ENCODE measurements at places on chromosomes 4 and X.

GRCh38 chr4:66178906-66179305 lies 508.6 kb upstream of the EPHA5 start:
- H3K4me1 ChIP-seq = peaks cover 10% of the 10 kb centered on the region
- H3K27me3 ChIP-seq = no peaks in the 10 kb centered on the region
- H3K36me3 ChIP-seq = no peaks in the 10 kb centered on the region

GRCh38 chr4:71411981-71412380 lies 73.2 kb downstream of the SLC4A4 start:
- no peaks in the 10 kb centered on the region for H3K36me3 ChIP-seq
- peaks cover 12% of the 10 kb centered on the region for H3K4me1 ChIP-seq
- no peak for DNase-seq
- no peak overlapping the region for H3K27ac ChIP-seq

GRCh38 chrX:133333154-133333750 lies 82.0 kb downstream of the GPC4 start:
- no peaks in the 10 kb centered on the region for H3K4me1 ChIP-seq
- no peak overlapping the region for H3K27ac ChIP-seq
- H3K4me3 ChIP-seq = no peak overlapping the region
- no peaks in the 10 kb centered on the region for H3K27me3 ChIP-seq

DNA sequence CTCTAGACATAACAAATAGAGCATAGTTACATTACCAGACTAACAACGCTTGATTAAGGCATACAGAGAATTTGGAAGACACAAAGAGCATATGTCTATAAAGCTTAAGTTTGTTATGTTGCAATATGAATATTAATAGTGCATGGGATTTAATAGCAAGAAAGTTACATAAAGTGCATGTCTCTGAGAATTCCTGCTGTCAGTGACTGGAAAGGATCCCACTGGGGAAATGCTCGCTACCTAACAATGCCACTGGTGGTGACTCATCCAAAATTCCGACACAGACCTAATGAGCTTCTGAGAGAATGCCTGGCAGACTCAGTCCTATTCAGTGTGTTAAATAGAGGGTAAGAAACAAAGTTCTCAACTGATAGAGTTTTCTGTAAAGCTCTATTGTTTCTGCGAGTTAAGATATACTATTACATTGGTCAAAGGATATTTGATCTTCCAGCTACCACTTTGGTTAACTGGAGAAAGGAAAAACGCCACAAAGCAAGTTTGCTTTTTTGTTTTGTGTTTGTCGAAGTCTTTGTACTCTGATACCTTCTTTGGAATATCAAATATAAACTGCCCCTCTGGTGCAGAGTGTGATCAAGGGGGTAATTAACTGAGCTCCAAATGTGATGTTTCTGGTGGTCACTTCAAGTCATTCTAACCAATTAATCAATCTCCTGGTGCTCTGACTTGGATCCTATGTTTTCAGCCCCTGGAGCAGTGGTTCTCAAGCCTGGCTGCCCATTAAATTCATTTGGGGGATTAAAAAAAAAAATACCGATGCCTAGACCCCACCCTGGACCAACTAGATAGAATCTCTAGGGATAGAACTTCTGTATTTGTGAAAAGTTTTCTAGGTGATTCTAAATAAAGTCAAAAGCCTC lies 107.9 kb downstream of the PALLD start:
- H3K4me1 ChIP-seq = peaks cover 48% of the 10 kb centered on the region
- peak; percentile 87 for DNase-seq
- H3K36me3 ChIP-seq = no peaks in the 10 kb centered on the region
- no peaks in the 10 kb centered on the region for H3K27me3 ChIP-seq

GRCh38 chrX:99914635-99915034 lies 495.4 kb downstream of the PCDH19 start:
- DNase-seq = peak; percentile 37
- H3K4me3 ChIP-seq = no peak overlapping the region
- H3K36me3 ChIP-seq = no peaks in the 10 kb centered on the region
- no peak overlapping the region for H3K27ac ChIP-seq
- no peaks in the 10 kb centered on the region for H3K4me1 ChIP-seq
- no peaks in the 10 kb centered on the region for H3K27me3 ChIP-seq

- DNase-seq = no peak
- no peak overlapping the region for H3K4me3 ChIP-seq
- H3K4me1 ChIP-seq = no peaks in the 10 kb centered on the region
- no peak overlapping the region for H3K27ac ChIP-seq
- H3K36me3 ChIP-seq = no peaks in the 10 kb centered on the region
Observed at GRCh38 chr4:92255920-92256244, 47.9 kb upstream of the GRID2 start.

- no peak for DNase-seq
- no peak overlapping the region for H3K27ac ChIP-seq
- no peaks in the 10 kb centered on the region for H3K36me3 ChIP-seq
- no peaks in the 10 kb centered on the region for H3K4me1 ChIP-seq
- H3K27me3 ChIP-seq = no peaks in the 10 kb centered on the region
Observed at GRCh38 chr4:127047930-127048329, 584.8 kb upstream of the INTU start.

GRCh38 chr4:17204908-17205307 lies 306.5 kb upstream of the LDB2 start:
- H3K4me1 ChIP-seq = no peaks in the 10 kb centered on the region
- H3K4me3 ChIP-seq = no peak overlapping the region
- no peak overlapping the region for H3K27ac ChIP-seq
- no peak for DNase-seq

GRCh38 chr4:5572114-5572513 lies 136.2 kb downstream of the EVC2 start:
- no peak overlapping the region for H3K27ac ChIP-seq
- peak; percentile 41 for DNase-seq
- no peaks in the 10 kb centered on the region for H3K27me3 ChIP-seq
- no peaks in the 10 kb centered on the region for H3K36me3 ChIP-seq
- no peaks in the 10 kb centered on the region for H3K4me1 ChIP-seq

DNA sequence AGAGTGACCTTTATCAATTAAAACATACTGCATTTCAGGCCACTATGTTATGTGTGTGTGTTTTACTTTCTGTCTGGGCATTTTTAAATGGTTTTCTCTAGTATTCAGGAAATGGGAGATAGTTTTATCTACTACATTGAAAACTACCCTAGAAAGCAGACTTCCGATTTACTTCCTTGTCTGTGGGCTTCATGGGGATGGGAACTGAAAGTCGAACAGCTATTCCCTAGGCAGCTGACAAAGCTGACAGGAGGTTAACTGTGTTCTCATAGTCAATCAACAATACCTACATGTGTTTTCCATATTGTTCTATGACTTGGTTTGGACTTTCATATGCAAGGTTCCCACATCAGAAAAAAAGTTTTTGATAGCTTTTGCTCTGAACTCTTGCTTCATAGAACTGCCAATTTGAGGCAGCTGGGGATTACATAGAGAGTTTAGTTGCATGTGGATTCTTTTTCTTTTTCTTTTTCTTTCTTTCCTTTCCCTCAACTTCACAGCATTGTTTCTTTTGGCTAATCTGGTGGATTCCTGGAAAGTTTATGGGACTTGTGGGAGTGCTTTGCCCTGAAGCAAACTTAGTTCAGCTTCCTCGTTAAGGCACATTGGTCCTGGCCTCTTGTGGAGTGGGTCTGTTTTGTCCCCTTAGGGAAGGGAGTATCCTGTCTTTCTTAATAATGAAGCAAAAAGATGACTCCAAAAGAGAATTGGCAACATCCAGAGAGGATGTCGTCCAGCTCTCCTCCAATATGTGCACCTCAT lies 327.1 kb upstream of the GIMD1 start:
- no peak for DNase-seq
- H3K27me3 ChIP-seq = no peaks in the 10 kb centered on the region
- no peaks in the 10 kb centered on the region for H3K36me3 ChIP-seq
- H3K27ac ChIP-seq = no peak overlapping the region
- no peak overlapping the region for H3K4me3 ChIP-seq
- 0 out of 2 replicates have a peak, but pooled peaks cover 5% of the 10 kb centered on the region for H3K4me1 ChIP-seq

- H3K36me3 ChIP-seq = no peaks in the 10 kb centered on the region
- no peak overlapping the region for H3K27ac ChIP-seq
- H3K4me1 ChIP-seq = no peaks in the 10 kb centered on the region
- no peak overlapping the region for H3K4me3 ChIP-seq
- no peaks in the 10 kb centered on the region for H3K27me3 ChIP-seq
- DNase-seq = no peak
Observed at GRCh38 chrX:36462142-36462541, 542.6 kb downstream of the CFAP47 start.
